ENCODE measurements at places on chromosomes 3 and 15.

GRCh38 chr15:66617137-66618090 is 51.6 kb upstream of the LCTL start:
- DNase-seq = no peak

- no peak for DNase-seq
Measured at GRCh38 chr3:48119505-48120193, 68.6 kb downstream of the CDC25A start.

GRCh38 chr3:175335229-175335628 is 476.1 kb downstream of the NAALADL2 start:
- DNase-seq = no peak

DNA sequence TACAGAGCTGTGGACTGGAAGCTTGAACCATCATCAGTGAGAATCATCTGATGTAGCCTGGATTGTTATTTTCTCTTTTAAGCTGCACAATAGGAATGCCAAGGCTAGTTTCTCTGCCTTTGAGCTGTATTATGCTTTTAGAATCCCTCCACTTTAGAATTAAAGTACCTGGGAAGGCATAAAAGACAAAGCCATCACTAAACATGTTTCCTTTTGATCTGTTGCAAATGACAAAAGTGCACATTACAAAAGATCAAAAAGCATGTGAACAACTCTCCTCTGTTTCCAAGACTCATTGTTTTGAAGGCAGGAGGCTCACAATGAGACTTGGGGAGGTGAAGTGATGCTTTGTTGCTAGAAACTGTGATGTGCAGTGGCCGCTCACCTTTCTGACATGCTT is 51.8 kb downstream of the LARS2 start:
- no peak for DNase-seq

DNA sequence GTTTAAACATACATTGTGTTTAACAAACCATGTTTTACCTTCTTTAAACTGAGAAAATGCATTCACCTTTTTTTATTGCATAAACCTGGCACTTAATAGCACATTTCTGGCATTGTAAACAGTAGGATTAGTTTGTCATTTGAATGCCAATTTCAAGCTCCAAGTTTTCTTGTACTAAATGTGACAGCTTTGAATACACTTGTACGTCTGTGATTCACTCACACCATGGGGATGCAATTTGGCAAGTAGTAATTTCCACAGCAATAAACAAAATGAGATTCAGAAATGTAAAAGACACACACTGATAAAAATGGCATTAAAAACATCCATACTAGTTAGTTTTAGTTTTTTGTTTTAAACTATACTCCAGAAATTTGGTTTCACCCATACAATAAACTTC is 598.9 kb downstream of the SI start:
- DNase-seq = no peak

DNA sequence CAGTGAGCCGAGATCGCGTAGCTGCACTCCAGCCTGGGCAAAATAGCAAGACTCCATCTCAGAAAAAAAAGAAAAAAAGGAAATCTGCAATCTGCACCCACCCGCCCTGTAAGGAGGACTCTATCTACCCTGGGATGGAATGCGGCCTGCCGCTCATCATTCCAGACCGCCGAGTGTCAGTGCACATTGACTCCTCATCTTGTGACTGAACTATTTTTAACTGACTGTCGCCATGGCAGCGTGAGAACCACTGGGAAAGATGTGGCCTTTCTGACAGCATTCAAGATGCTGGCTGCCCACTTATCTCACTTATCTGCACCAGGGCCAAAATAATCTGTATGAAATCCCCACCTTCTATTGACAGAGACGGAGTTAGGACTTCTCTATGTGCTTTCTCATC is 38.8 kb upstream of the ANKRD34C start:
- DNase-seq = no peak

DNA sequence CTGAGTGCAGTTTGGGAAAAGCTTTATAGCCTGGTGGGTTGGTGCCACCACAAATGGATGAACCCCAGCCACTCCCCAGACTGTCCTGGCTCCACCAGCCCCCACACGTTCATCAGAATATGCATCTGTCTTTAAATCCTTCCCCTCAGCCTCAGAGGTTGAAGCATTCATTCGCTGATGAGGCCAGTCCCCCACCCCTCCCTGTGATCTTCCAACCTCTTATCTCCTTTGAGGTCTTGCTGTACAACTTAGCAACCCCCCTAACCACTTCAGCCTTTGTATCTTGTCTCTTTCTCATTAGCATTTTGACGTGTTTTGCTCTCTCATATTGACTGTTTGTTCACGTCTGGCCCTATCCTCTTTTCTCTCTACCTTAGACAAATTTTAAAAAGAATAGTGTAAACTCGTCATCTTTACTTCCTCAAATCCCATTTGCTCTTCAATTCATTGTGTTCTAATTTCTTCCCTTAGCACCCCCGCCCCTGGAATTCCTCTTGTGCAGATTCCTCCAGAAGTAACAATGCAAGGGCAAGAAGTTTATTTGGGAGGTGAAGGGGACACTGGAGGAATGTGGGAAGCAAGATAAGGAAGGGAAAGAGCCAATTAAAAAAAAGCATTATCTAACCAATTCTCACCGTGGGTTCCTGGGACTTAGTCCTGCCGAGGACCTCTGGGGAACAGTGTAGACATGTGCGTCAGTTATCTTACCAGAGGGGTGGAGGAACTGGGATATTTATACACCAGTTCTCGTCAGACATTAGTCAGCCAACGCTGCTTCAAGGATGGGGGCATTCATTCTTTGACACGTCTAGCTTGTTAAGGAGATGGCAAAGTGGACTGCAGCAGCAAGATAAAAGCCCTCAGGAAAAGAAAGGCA is 38.6 kb downstream of the MOBP start:
- no peak for DNase-seq

DNA sequence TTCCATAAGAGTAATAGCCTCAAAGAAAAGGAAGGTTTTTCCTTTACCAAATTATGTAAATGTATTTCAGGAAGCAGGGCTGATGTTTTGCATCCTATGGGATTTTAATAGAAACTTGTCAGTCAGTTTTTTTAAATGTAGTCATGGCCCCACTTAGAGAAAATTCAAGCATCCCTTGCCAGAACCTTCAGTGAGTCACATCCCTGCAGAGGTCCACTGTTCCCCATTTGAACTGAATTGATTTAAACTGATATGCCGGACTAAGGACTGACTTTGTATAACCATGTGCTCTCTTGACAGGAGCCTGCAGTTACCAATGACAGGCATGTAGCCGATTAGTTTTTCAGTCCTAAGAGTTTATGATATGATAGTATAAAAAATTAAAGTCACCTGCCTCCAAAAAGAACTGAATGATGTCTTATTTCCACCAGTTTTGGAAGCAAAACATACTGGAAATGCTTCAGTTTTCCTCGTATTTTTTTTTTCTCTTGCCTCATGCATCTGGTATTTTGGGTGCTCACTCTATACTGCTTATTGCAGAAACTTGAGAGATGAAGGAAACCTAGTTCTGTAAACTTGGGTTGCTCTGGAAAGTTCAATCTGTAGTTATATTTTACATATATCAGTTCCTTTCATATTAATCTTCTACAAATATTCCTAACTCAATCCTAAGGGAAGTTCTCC is 30.7 kb downstream of the LRTM1 start:
- no peak for DNase-seq

- DNase-seq = no peak
Measured at GRCh38 chr15:52798529-52799101, 8.5 kb upstream of the ONECUT1 start.

- no peak for DNase-seq
Measured at GRCh38 chr3:111786922-111787321, 72.1 kb upstream of the PHLDB2 start.

GRCh38 chr3:69332934-69333333 is 53.0 kb downstream of the FRMD4B start:
- DNase-seq = no peak

- DNase-seq = no peak
Measured at GRCh38 chr3:50194903-50195500, 3.6 kb downstream of the GNAT1 start.

GRCh38 chr3:32544894-32545293 is 25.8 kb downstream of the DYNC1LI1 start:
- DNase-seq = no peak

- DNase-seq = no peak
Measured at GRCh38 chr3:192927016-192927415, 9.4 kb upstream of the MB21D2 start.

DNA sequence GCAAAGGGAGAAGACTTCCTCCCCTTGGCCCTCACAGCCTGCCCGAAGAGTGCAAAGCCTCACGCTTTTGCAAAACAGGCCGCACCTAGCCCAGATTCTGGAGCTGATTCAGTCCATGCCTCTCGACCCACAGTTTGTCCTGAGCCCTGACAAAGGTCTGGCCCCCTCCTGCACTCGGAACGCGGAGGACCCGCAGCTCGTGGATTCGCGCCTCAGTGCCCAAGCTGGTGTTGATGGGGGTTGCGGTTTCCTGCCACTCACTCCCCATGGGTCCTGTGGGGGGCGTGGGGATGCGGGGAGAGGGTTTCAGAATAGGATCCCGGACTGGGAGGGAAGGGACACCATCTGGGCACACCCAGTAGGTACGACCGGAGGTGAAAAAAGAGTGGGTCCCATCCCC is 594 bp upstream of the CRABP1 start:
- no peak for DNase-seq

DNA sequence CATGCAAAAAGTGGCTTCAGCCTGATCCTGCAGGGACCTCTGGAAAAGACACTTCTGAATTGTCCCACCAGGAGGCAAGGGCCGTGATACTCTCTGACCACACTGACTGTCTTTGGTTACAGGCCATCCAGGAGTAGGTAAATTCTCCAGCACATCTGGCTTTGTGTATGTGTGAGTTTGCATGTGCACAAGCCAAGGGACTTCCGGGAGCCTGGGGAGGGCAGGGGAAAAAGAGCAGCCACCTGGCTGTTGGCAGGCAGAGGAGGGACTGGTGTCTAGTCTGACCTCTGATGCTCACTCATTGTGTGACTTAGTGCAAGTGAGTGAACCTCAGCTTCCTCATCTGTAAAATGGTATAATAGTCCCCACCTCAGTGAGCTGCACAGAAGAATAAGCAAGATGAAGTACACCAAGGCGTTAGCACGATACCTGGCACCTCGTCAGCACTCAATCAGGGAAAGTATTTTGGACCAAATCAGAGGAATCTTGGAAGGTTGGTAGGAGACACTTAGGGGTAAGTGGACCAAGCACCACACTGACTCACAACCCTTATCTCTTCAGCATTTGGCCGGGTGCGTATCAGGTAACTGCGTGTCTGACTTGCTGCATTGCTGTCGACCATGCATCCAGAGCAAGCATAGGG is 19.1 kb downstream of the KLHL6 start:
- DNase-seq = no peak

All from DMS153 (cell line).